Stimulated activated CD8-positive, alpha-beta memory T cell treated with anti-CD3 and anti-CD28 coated beads, Interleukin-2, amount 100 ng/mL, for 1 hour (primary cell): ENCODE measurements at places on chromosomes 6 and 20.

DNA sequence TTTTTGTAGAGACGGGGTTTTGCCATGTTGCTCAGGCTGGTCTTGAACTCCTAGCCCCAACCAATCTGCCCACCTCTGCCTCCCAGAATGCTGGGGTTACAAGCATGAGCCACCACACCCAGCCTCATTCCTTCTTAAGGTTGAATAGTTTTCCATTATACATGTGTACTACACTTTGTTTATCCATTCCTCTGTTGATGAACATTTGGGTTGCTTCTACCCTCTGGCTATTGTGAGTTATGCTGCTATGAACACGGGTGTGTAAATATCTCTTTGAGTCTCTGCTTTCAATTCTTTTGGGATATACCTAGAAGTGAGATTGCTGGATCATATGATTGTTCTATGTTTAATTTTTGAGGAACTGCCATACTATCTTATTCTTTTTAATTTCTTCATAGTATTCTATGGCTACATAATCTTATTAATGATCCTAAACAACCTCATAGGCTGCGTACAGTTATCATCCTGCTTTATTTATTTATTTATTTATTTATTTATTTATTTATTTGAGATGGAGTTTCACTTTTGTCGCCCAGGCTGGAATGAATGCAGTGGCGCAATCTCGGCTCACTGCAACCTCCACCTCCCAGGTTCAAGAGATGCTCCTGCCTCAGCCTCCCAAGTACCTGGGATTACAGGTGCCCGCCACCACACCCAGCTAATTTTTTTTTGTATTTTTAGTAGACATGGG is 49.2 kb upstream of the TLDC2 start:
- no peak for DNase-seq

DNA sequence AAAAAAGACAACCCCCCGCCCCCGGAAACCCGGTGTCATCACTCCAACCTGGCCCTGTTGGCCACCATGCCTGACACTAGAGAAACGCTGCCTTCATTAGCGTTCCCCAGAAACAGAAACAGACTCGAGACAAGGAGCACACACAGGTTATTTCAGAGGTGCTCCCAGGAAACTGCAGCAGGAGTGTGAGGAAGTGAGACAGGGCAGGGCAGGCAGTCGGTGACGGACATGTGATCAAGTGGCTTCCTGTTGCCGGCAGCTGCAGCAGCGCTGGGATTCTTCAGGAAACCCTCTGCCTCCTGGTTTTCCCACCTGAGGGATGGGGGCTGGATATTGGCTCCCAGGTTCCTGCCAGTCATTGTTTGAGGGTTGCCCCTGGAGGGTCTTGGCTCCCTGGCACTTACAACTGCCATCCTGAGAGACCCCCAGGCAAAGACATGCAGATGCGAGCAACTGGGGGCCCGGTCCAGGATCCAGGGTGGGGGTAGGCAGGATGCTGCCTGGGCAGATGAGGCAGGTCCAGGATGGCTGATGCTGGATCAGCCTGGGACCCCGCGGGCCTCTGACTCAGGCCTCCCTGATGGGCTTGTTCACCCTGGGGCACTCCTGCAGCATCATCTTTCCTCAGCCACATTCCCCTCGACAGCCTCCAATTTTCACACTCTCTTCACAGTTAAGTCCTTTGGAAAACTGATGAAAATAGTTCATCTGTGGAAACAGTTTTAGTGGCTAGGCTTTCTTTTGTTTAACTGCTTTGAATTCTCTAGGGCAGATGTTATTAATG is 150.7 kb upstream of the SYNDIG1 start:
- no peak for DNase-seq

DNA sequence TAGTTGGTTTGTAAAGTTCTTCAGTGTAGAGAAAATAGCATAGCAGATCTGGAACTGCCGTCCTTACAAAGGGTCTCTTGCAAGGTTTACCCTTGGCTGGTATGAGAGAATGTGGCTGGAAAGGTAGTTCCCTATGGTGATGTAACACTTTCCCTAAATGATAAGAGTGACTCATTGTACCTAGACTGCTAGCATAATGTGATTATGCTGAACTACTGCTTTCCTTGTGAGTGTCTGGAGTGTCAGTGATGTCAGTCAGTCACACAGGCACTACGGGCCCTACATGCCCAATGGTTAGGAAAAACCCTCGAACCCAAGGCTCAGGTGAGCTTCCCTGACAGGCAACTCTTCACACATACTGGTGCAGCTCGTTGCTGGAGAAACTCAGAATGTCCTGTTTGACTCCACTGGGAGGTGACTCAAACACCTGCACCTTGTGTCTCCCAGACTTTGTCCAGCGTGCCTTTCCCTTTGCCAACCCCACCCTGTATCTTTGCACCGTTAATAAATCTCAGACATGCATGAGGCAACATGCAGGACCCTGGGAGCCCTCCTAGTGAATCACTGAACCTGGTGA is 28.4 kb upstream of the LY86 start:
- no peak for DNase-seq

- DNase-seq: no peak
Measured at GRCh38 chr6:39182604-39183003, 46.7 kb downstream of the KCNK5 start.

DNA sequence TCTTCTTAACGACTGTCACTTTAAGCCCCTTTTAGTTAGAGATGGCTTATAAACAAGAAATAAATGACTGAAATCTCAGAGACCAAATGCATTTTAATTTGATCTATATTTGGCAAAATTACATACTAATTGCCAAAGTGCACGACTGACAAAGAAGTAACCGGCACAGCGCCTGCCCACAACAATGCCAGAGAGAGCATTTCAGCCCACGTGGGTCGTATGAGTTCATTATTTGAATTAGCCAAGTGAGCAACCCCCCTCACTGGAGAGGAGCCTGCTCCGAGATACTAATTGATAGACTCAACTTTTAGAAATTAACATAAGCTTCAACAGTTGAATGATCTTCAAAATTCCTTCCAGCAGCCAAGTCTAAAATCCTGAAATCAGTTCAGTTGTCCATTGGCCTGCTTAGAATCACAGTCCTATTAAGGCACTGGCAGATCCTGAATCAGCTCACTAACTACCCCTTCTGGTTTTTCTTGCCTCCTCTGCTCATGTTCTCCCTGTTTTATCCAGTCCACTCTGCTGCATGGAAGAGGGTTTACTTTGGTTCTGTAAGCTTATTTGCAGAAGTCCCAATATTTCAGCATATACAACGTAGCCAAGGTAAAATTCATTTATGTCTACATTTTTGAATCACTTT is 519.1 kb upstream of the AGPAT4 start:
- no peak for DNase-seq

GRCh38 chr6:34021554-34022190 is 124.2 kb downstream of the GRM4 start:
- no peak for DNase-seq

DNA sequence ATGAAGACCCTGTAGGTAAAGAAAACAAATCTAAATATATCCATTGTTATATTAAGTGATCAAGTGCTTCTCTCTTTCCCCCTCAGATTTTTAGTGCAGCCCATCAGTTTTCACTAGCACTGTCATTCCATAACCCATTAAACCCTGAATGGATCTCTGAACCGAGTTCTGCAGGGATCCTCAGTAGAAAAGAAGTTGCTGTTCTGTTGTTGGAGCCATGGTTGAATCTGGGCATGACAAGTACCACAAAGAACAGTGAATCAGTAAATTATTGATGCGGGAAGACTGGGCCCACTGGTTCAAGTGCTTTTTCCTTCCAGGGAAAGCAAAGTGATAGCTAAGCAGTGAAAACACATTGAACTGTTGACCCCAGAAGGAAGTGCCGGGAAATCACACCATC is 60.4 kb downstream of the LAMP5 start:
- no peak for DNase-seq

GRCh38 chr6:111810294-111811131 is 62.7 kb downstream of the FYN start:
- DNase-seq: no peak

GRCh38 chr20:23647346-23647745 is 9.6 kb upstream of the CST3 start:
- no peak for DNase-seq

DNA sequence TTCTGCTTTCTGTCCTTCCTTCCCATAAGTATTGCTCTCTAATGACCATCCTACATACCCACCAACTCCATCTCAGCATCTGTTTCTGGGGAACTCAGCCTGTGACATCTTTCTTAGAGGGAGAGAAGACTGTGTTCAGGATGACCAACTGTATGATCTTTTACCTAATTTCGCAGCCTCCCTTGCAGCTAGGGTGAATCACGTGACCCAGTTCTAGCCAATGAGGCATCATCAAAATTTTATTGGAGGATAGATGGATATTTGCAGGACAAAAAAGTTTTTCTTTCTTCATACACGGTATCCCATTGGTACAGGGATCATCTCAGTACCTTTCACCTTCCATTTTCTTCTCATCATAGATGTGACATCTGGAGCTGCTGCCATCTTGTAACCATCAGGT is 14.4 kb upstream of the MC3R start:
- no peak for DNase-seq

GRCh38 chr6:154622618-154623336 is 110.4 kb upstream of the SCAF8 start:
- DNase-seq: no peak

DNA sequence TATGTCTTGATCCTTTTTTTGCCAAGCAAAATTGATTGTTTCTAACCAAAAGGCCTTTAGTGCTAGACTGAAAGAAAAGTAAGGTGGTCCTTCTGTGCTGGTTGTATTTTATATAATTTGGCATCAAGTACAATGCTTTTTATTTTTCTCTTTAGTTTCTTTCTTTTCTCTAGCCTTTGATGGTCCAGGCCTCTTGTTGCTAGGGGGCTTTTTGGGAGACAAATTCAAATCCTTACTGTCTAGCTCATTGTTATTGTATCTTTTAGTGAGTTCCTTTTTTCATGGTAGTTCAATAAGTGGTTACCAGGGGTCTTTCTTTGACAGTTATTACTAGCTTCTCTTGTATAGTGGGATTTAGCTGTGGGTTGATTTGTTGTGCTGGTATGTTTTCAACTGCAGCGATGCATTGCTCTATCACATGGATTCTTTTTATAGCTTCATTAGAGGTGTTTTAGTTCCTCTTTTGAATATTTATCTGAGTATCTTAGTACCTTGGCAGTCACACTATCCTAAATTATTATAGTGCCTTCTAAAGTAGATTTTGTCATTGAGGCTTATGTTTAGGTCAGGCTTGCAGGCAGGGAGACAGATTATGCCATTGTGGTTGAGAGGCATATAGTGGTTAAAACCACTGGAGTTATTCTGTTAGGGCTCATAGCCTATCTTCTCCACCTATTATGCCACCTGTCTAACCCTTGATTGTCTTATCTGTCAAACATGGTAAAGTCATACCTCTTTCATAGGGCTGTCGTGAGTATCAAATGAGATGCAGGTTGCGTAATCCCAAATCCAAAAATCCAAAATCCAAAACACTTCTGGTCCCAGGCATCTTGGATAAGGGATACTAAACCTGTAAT is 49.5 kb downstream of the KCNS1 start:
- no peak for DNase-seq

DNA sequence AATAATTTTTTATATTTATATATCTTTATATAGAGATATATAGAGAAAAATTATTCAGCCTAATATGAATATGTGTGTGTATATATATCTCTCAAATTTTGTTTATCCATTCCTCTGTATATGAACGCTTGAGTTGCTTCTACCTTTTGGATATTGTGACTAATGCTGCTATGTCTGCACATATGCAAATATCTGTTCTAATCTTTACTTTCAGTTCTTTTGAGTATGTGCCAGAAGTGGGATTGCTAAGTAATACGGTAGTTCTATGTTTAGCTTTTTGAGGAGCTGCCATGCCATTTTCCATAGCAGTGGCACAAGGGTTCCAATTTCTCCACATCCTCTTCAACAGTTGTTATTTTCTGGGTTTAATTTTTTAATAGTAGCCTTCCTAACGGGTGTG is 72.8 kb upstream of the CEP85L start:
- DNase-seq: no peak
